ENCODE measurements at places on chromosomes 7 and 10.
A peak's percentile ranks its signal among the peaks of the same experiment; 100 is the strongest.

DNA sequence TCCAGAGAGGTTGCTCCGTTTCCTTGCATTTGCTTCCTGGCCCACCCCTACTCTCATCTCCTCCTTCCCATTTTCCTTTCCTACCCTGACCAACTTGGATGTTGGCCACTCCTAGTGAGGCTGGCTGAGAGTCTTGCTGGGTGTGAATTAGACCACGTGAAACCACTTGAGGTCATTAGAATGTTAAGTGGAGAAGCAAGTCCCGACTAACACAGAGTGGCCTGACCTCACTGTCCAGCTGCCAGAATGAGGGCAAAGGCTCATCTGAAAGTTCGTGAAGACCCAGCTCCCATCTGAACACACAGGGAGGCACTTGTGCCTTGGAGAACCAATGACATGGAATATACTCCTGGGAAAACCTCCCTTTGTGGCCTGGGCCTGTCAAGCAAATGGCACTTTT is 80.8 kb downstream of the WDR11 start:
- DNase-seq = no peak

DNA sequence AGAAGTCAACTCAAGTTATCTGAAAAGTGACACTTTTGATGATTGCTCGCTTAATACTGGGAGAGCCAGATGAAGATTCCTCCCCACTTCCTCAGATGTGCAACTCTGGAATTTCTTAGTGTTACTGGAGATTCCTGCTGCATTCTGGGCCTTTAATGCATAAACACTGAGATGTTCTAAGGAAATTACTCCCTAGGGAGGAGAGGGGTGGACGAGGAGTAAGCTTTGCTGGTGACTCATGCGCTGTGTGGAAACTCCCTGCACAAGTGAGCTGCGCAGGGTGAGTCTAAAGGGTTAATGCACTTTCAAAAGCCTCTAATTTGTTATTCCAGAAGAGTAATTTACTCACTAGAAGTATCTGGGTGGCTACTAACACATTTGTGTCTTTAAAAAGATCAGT is 46.3 kb downstream of the EGFR start:
- DNase-seq = no peak

- no peak for DNase-seq
Observed at GRCh38 chr10:55287346-55287745, 486.3 kb upstream of the PCDH15 start.

DNA sequence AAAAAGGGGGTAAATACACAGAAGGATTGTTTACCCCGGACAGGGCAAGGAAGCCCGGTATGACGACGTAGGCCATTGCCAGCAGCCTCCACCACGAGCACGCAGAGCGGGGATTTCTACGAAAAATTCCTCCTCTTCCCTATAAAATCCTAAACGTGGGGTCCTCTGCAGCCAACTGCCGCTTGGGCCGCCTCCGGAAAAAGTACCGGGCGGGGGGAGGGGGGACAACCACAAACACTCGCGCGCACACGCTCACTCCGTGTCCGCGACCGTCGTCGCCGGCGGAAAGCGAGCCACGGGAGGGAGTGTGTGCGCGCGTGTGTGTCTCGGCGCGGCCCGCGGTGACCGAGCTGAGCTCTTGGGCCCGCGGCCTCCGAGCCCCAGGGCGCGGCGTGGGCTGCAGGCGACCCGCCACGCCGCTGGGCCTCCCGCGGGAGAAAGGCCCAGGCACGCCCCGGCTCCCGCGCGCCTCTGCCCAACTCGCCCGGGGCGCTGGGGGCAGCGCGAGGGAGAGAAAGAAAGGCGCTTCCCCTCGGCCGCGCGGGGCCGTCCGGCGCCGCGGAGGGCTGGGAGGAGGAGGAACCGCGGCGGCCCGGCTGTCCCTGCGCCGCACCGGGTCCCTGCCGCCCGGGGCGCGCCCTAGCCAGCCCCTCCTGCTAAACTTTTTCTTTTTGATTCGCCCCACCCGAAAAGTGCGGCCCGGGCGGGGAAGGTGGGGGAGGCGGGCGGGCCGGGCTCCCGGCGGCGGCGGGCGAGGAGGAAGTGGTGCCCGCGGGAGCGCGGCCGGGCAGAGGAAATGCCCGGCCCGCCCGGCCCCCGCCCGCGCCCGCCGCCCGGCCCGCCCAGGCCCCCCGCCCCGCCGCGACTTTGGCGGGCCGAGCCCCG is 1.5 kb downstream of the CTBP2 start:
- peak; percentile 71 for DNase-seq

DNA sequence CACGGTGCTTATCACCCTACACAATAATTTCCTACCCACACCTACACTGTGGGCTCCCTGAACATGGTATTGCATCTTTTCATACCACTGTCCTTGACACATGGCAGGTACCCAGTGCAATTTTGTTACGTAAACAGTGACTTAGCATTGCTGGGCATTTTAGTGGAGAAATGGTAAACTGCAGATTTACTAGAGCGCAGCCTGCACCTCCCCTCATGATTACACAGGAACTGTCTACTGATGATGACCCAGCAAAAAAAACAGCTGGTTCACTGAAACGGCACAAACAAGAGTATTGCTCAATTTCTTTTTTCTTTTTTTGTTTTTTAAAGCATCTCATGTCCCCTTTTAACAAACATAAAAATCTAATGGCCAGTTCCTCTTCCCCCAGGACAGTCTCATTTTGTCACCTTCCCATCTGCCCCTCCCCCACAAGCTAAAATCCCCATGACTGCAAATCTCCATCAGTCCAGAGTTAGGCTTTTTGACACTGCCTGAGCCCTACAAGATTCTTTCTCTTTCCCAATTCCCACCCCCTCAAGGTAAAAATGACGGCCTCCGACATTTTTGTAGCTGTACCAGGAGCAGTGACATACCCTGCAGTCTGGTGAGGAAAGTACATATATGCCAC is 2.8 kb downstream of the ZNF746 start:
- no peak for DNase-seq

GRCh38 chr10:74855439-74855838 is 29.0 kb downstream of the KAT6B start:
- DNase-seq = no peak

DNA sequence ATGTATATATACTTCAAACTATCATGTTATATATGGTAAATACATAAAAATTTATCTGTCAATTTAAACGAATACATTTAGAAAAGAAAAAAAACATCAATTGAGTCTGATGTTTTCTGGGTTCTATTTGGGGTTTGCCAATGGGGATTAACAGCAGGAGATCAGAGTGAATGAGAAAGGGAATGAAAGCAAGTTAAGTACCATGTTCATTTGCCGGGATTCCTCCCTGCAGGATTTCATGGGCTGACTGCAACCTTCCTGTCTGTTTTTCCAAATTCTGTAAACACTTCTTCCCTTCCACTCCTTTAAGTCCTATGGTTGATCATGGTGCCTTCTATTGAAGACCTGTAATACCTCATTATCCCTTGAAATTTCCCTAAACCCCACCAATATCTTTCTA is 33.9 kb upstream of the SEMA3A start:
- no peak for DNase-seq

GRCh38 chr10:72730479-72730878 is 38.5 kb downstream of the MCU start:
- DNase-seq = no peak

- no peak for DNase-seq
Observed at GRCh38 chr7:64618785-64619456, 47.0 kb upstream of the ZNF107 start.

DNA sequence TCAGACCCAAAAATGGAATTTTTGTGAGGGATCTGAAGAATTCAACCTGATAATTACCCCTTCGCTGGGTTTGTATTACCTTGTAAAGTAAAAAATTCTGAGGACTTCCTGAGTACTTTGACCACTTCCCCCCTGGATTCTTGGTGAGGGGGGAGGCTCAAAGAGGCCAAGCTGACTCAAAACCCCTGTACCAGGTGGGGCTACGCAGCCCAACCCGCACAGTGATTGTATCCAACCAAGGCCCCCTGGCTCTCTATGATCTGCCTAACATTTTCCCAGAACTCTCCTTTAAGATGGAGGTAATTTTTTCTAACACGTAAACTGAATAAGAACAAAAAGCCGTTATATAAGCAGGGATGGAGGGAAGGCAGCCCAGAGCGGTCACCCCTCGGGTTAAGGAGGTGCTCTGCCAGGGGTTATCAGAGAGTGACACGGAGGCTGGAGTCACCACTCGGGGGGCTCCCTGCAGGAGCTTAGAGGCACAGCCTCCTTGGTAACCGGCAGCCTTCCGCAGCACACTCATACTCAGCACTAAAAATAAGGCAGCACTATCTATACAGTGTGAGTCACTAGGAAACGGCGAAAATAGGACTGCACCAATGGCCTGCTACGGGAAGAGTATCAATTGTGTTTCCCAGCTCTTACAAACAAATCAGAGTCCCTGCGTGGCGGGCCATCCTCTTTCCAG is 255.4 kb downstream of the ELMO1 start:
- no peak for DNase-seq

DNA sequence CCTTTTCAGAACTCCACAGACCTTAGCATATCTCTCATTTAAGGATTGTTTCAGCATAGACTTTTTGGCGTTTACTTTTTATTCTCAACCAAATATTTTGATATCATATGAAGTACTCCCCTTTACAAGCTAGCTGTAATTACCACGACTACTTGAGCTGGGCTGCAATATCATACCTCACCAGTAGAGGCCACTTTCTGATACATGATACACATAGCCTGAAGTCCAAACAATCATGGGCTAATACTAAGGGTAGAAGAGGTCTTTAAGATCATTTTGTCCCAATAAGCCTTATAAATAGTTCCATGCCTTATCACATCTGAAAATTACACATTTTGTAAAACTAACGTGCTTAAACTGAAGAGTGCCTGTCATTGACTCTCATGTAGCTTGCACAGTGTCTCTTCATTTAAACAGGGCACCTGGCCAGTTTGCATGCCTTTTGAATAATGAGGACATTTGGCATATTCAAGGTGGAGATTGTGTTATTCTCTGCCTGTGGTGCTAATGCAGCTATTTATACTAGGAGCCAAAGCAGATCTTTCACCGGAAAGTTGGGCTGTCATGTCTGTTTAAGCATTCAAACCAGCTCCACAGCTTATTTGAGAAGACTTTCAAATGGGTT is 403.7 kb upstream of the ZMIZ1 start:
- no peak for DNase-seq

DNA sequence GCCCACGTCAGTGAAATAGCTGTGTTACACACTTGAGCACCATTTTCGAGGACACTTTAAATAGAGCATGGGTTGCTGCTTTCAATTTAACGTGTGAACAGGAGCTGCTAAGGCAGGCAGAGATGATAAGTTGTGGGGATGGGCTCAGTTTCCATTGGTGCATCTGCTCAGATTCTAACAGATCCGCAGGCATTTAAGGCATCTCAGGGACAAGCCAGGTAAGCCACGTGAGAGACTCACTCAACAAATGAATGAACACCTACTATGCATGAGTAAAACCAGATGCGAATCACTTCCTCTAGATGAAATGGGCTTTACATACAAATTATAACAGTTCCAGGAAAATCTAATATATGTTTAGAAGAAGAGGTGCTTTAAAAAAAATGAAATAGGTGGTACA is 34.6 kb downstream of the PLXNA4 start:
- DNase-seq = no peak

DNA sequence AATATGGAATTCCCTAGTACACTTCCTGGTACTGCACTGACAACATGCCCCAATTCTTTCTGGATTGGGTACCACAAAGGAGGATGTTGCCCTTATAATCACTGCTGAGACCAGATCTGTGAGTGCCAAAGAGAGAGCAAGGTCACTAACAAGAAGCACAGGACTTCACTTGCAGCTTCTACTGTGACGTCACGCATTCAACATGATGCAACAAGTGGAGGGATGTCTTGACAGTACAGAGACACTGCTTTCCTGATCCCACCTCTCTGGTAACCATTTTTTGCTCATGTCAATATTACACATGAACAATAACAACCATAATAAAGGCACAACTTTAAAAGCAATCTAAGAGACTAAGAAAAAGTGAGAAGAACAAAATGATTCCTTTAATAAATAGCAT is 414.1 kb upstream of the LRRN3 start:
- no peak for DNase-seq

GRCh38 chr10:50876429-50876828 is 9.0 kb downstream of the A1CF start:
- no peak for DNase-seq

GRCh38 chr10:31620226-31621151 is 301.5 kb downstream of the ZEB1 start:
- peak; percentile 82 for DNase-seq

GRCh38 chr7:73623798-73624668 is at the start of gene MLXIPL:
Gene MLXIPL, minus strand, starts transcription at chr7:73624522. Its CDS starts 30 bp downstream, at chr7:73624492.
- DNase-seq = peak; percentile 77

DNA sequence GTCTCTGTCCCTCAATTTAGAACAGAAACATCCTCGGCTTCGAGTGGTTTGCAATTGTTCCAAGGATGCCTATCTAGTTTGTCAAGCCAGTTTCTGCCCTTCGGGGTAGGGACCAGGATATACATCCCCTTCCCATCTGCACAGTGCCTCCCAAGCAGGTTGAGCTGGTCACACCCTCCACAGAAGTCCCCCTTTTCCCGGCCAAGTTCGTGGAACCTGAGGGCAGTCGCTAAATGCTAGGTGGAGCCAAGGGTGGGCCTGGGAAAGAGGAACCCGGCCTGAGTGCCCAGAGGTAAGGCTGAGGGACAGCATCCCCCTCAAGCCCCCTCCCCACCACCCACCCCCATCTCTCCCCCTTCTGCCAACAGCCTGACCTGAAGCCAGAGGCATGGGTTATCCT is 62.4 kb upstream of the NANOS1 start:
- DNase-seq = peak; percentile 36

- no peak for DNase-seq
Observed at GRCh38 chr7:41699516-41699915, 3.4 kb downstream of the INHBA start.

GRCh38 chr10:29329420-29329819 is 40.5 kb downstream of the LYZL1 start:
- DNase-seq = no peak

Data from sciatic nerve (tissue), 2 donors.